ENCODE measurements at places on chromosomes 16 and 17.

DNA sequence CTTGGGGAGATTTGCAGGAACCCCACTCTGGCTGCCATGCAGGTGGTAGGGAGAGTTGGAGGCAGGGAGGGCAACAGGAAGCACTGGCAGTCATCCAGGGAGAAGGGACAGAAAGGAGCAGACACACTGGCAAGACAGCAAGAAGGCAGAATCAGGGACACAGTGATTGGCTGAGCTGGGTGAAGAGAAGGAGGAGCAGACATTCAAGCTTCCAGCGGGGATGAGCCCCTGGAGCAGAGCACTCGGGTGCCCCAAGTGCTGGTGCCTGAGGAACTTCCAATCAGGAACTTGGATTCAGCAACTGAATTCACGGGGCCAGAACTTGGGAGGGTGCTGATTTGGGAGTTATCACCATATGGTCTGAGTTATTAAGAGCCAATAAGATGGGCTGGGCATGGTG is 6.3 kb upstream of the ITGA3 start:
- no peak for DNase-seq

- peak; percentile 97 for DNase-seq
Observed at GRCh38 chr17:48025040-48025903, 12.3 kb downstream of the COPZ2 start.

DNA sequence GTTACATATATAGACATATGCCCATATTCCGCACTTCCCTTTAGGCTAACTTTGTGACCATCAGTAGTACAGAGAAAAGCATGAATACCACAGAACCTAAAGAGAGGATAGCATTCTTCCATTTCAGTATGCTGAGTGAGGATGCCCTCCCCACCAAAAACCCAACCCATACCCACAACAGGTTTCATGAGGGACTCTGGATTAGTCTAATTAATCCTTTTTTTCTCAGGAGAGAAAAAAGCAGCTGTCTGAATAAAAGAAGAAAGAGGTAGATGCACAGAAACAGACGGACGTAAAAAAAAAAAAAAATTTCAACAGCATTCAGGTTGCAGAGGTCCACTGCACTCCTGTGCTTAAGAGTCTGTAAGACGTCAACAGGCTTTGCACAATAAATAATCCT is 6.7 kb downstream of the MMD start:
- DNase-seq, result no peak

- DNase-seq, result no peak
Observed at GRCh38 chr16:47037396-47037745, 63.9 kb upstream of the DNAJA2 start.

- no peak for DNase-seq
Observed at GRCh38 chr16:57191056-57191571, 5.0 kb downstream of the RSPRY1 start.

- DNase-seq, result no peak
Observed at GRCh38 chr16:55454861-55455260, 24.1 kb upstream of the MMP2 start.

GRCh38 chr16:66367968-66368891 is 1.7 kb downstream of the CDH5 start:
- DNase-seq, result no peak

DNA sequence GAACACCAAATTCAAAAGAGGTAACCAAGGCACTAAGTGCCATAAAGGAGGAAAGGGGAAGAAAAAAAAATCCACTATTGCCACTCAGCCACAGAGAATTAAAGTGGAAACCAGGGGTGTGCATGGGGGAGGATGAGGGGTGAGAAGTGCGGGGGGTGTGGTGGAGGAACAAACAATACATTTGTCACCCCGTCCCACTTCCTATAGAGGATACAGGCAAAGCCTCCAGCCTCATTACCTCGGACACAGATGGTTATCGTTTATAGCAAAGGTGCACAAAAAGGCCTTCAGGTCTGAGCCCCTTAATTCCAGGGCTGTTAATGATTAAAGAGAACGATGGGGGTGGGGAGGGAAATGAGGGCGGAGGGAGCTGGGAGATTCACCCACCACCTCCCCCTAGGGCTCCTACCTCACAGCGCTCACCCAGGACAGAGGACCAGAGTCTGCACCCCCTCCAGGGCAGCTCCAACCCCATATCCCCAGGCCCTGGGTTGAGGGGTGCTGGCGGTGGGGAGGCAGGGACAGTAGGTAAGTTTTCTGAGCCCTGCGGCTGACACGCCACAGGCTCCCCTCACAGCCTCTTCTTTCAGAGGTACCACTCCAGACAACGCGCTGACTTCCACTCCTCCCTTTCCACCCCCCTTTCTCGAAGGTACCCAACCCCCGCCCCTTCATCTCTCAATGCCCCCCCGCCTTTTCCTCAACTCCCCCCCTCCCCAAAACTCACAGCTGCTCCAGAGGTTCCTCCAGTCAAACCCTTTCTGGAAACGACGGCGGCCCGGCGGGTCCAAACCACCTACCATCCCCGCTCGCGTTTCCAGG is 470 bp downstream of the DCUN1D3 start:
- no peak for DNase-seq

GRCh38 chr17:7927596-7927995 is 2.1 kb downstream of the KCNAB3 start:
- DNase-seq, result no peak

GRCh38 chr16:89112377-89113151 is 18.9 kb downstream of the ACSF3 start:
- DNase-seq, result no peak

- DNase-seq, result no peak
Observed at GRCh38 chr16:86534779-86535615, 20.0 kb downstream of the MTHFSD start.

GRCh38 chr16:17244872-17245551 is 225.7 kb downstream of the XYLT1 start:
- DNase-seq, result no peak

GRCh38 chr17:17343896-17344506 is 40.8 kb downstream of the NT5M start:
- DNase-seq, result no peak

- no peak for DNase-seq
Observed at GRCh38 chr17:49610883-49611584, 35.4 kb downstream of the NXPH3 start.

GRCh38 chr16:63720848-63721247 is 1401.0 kb downstream of the CDH11 start:
- DNase-seq, result no peak

DNA sequence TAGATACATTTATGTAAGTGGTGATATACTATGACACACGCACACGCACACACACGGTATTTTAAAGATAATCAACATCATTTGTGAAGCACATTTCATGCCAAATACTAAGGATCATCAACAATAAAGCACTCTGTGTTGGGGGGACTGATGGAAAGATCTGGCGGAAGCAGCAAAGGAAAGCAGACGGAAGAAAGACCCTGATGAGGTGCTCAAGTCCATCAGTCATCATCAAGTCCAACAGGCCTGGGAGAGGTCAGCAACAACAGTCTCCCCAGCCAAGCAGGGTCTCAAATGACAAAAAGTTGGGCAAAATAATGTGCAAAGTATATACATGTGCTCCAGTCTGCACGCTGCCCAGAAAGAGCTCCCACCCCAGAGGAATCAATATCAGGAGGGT is 55.5 kb downstream of the HIC1 start:
- DNase-seq, result no peak

- no peak for DNase-seq
Observed at GRCh38 chr16:64481497-64481896, 640.4 kb downstream of the CDH11 start.

- peak; percentile 70 for DNase-seq
Observed at GRCh38 chr16:180681-181564, 664 bp downstream of the HBQ1 start.

DNA sequence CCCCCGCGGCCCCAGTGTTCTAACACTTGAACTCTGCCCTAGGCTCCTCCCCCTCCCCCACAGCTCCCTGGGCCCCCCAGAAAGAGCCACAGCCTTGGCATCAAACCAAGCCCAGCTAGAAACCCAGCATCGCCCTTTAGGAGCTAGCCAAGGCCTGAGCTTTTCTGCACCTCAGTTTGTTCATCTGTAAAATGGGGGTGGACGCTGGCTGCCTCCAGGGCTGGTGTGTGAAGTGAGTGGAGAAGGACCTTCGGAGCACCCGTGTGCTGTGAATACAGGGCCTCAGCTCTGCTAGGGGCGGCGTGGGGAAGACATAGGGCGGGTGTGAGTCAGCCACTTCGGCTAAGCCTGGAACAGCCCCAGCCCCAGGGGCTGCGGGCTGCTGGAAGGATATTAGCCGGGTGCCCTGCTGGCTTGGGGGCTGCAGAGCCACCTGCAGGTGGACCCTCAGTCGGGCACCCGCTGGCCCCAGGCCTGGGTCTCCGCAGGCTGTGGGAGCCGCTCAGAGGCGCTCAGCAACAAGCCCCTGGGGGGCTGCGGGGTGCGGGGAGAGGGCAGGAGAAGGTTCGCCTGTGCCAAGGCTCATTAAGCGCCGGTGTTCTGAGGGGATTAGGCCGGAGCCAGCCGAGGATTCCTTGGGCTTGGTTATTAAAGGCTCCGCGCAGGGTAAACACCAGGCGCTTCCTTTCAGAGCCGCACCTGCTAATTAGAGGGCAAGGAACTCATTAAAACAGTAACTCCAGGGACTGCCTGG is 217.0 kb upstream of the CIBAR2 start:
- peak; percentile 91 for DNase-seq

GRCh38 chr17:22454070-22454999 is 762.0 kb downstream of the KCNJ18 start:
- no peak for DNase-seq

GRCh38 chr16:18803569-18804462 is 2.5 kb upstream of the ARL6IP1 start:
- no peak for DNase-seq

DNA sequence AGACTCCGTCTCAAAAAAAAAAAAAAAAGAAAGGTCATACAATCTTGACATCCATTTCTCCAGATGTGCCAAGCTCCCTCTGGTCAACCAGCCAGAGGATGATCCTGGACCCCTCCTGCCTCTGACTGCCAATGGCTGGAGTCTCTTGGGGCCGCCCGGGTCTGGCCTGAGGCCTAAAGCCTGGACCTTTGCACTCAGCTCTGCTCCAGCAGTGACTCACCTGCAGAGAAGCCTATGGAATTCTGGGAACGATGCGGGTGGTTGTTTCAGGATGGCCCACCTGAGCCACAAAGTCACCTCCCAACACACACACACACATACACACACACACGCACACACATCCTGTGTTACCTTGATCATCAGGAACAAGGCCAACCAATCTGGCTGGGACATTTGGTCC is 64.0 kb upstream of the DNAH17 start:
- no peak for DNase-seq

GRCh38 chr16:50596762-50597450 is 48.7 kb downstream of the NKD1 start:
- DNase-seq, result no peak

- no peak for DNase-seq
Observed at GRCh38 chr16:88459366-88460073, 6.4 kb downstream of the ZFPM1 start.

DNA sequence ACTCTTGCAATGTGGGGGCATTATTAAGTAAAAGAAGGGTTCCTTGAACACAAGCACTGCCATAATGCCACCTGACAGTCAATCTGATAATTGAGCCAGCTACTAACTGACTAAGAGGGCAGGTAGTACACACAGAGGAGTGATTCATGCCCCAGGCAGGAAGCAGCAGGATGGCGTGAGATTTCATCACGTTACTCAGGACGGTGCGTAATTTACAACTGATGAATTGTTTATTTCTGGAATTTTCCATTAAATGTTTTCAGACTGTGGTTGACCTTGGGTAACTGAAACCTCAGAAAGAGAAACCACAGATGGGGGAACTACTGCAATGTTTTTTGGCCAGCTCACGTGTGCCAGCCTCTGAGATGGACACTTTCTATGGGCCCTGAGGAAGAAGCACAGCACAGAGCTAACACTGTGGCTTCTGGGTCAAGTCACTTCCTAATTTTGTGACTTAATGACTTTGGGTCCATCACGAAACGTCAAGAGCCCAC is 46.7 kb downstream of the C17orf67 start:
- no peak for DNase-seq

GRCh38 chr17:47866941-47867340 is 16.0 kb upstream of the SP6 start:
- no peak for DNase-seq

GRCh38 chr17:38625482-38625881 is 19.7 kb upstream of the SRCIN1 start:
- no peak for DNase-seq

DNA sequence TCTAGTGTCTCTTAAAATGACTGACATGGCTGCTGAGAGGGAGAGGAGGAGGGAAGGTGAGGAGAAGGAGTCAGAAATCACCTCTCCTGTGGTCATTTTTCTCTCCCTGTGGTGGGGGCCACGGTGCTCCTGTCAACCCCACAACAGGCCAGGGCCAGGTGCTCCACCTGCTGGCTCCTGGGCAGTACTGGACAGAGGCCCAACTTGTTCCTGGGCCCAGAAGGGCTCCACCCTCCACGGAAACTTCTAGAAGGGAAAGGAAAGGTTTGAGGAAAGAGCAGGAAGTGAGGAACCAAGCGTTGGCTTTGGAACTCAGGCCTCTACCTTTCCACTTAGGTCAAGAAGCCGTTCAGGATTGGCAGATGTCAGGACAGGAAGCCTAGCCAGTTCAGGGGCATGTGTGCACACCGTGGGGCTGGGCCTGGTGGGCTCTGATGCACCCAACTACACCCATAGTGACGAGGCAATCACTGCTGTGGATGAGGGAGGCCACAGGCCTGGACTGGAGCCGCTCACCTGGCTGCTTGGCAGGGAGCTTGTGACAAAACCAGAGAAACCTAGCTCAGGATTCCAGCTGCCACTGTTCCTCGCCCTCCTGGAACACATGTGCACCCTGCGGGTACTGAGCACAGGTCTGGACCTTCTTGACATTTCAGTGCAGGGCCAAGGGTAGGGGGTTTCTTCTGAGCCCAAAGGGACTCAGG is 36.1 kb downstream of the WNT3 start:
- DNase-seq, result no peak

GRCh38 chr17:4772235-4772613 is 538 bp downstream of the TM4SF5 start:
- no peak for DNase-seq

- no peak for DNase-seq
Observed at GRCh38 chr16:21126518-21126917, 24.1 kb downstream of the DNAH3 start.

DNA sequence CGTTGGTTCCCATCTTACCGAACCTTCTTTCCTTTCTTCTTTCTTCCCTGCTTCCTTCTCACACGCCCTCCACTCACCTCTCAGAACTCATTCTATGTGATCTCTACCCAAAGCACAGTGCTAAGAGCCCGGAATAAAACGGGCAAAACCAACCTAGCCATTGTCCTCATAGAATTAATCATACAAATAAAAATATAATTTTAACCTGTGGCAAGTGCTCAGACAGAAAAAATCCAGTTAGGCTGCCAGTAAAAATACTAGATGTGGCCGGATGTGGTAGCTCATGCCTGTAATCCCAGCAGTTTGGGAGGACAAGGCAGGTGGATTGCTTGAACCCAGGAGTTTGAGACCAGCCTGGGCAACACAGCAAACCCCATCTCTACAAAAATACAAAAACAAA is 27.0 kb downstream of the BMERB1 start:
- DNase-seq, result no peak

DNA sequence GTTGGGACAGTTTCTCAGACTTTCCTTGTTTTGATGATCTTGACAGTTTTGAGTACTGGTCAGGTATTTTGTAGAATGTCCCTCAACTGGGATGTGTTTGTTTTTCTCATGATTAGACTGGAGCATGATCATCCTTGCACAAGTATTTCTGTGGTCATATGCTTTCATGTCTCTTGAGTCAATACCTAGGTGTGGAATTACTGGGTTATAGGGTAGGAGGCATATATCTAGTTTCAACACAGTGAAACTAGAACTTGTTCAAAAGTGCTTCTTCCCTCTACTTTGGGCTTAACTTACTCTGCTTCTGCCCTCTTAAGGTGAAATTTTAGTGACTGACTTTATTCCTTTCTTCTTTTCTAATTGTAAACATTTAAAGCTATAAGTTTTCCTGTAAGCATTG is 30.1 kb downstream of the IKZF3 start:
- DNase-seq, result no peak
